Glutamatergic neuron (in vitro differentiated cells): ENCODE measurements at places on chromosomes 7 and 10.

DNA sequence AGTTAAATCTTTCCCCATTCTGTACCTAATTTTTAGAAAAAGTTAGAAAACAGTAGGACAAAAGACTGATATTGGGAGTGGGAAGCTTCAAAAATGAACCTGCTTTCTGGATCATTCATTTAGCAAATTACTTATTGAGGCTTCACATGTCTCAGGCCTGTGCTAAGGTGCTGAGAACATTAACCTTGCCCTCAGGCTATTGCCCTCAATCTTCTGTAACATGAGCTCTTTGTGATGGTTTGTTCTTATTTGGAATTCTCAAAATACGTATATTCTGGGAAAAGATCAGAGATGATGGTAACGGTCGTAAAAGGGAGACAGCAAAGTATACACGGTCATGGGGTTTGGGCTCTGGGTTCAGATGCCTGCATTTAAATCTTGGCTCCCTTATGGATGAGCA, 39.5 kb upstream of the PRKG1 start:
- DNase-seq: no peak

DNA sequence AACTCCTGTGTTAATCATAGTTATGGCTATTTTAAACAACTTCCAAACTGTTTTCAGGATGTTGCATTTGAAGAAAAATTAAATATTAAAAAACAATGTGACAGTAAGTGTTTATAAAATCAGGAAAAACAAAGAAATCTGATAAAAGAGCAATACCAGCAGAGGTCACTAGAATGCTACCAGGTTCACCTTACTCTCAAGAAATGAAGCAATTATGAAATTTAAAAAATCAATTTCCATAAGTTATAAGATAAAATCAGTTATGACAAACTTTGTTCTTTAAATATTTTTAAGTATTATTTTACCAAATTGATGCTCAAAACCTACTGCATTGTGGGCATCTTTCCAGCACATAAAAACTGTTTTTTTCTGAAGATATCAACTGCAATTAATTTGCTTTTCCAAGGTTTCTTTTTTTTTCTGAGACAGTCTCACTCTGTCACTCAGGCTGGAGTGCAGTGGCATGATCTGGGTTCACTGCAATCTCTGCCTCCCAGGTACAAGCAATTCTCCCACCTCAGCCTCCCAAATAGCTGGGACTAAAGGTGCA, 50.7 kb upstream of the RHEB start:
- DNase-seq: no peak

GRCh38 chr7:143987513-143987912, 12.6 kb upstream of the OR6B1 start:
- DNase-seq: no peak

DNA sequence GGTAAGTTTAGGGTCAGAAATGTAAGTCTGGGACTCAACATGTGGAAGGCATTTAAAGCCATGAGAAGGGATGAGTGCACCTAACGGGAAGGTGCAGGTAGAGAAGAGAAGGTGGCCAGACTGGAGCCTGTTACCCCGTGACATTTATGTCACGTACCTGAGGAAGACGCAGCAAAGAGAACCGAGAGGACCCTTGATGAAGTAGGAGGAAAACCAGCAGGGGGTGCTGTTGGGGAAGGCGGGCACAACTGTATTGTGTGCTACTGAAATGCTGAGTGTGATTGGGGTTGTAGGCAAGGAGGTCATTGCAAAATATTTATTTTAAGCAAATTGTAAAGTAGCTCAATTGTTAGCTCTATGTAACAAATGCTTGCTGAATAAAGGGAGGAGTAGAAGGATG, 338.2 kb upstream of the PRKCQ start:
- peak; percentile 62 for DNase-seq

- DNase-seq: no peak
These were observed 187.6 kb downstream of the PLXNA4 start for GRCh38 chr7:132388688-132389087.

DNA sequence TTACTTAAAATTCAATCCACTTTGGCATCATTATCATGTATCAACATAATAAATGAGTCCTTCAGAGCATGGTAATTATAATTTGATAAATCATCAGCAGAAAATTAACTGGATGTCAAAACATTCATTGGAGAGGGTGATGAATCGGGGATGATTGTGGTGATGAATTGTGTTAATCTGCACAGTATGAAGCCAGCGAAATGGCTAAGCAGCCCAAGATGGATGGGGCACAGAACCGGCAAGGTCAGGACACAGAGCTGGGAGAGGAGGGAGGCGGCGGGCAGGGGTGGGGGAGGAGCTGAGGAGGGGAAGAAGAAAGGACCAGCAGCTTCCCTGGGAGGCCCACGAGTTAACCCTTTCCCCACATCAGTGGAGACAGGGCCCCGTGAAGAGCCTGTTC, 536.1 kb downstream of the LRMDA start:
- DNase-seq: peak; percentile 22

DNA sequence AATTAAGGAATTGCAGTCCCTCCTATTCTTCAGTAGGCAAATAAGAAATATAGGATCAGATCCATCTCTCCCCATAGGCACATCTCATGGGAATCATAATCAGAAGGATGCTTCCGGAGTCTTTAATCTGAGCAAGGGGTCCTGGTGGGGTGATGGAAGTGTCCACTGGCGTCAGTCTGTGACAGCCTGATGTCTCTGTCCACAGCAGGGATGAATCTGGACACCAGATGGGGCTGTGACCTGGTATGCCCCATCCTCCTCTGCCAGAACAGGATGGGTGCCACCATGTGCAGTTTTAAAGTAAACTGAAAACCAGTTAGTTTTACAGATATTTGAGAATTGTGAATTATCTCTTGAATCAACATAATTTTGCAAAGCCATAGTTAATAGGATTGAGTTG, 148.7 kb downstream of the C1GALT1 start:
- peak; percentile 34 for DNase-seq

GRCh38 chr7:151790095-151790829, 86.7 kb downstream of the PRKAG2 start:
- no peak for DNase-seq

- DNase-seq: no peak
These were observed 243.9 kb upstream of the IMMP2L start for GRCh38 chr7:111806232-111806631.

GRCh38 chr7:2735744-2736143, 47.7 kb downstream of the AMZ1 start:
- DNase-seq: no peak

GRCh38 chr7:79425665-79426064, 27.8 kb downstream of the MAGI2 start:
- DNase-seq: no peak

DNA sequence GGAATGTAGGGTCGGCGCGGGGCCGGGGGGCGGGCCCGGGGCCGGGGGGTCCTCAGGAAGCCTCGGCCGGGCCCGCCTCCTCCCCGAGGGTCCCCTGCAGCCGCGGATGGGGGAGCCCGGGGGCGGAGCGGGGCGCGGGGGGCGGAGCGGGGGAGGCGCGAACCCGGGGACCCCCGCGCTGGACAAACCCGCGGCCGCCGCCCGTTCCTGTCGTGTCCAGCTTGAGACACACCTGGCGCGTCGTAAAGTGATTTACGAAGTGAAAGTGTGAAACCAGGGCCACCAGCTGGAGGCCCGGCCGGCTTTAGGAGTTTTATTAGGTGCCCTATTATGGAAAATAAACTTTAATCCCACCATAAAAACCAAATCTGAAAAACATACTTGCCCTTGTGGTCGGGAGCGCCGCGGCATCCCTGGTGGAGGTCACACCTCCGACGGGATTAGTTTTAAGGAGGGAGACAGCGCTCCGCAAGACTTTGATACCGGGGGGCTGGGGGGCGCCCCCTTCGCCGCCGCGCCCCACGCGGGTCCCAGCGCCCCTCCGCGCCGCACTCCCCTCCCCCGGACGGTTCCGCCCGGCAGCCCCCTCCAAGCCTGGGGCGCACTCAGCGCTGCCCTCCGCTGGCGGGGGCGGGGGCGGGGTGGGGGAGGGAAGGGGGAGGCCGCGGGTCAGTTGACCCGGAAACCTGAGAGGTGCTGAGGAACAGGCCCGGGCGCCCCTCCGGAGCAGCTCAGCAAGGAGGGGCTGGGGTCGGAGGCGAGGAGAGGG, 10.3 kb downstream of the MNX1 start:
- no peak for DNase-seq

- no peak for DNase-seq
These were observed 1.5 kb downstream of the TAS2R41 start for GRCh38 chr7:143479055-143479766.

- no peak for DNase-seq
These were observed 15.3 kb downstream of the HNRNPA2B1 start for GRCh38 chr7:26185131-26185843.
